ENCODE measurements at places on chromosomes 7 and 10.

GRCh38 chr7:157480371-157481050 is 143.7 kb downstream of the DNAJB6 start:
- DNase-seq, result no peak

DNA sequence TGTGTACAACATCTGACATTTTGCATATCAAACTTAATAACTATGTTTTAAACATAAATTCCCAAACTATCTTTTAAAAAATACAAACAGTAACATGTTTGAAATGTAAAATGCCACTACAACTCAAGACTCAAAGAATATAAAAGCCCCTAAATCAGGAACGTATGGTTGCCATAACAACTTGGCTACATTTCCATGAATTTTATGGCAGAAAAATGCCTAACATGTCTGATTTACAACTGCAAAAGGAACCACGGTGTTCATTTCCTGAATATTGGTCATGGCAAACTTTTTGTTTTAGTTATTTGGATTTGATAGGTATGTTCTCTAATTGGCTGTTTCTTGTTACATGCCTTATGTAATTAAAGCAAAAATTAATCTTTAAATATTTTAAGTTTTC is 2.0 kb downstream of the SOSTDC1 start:
- DNase-seq, result no peak

DNA sequence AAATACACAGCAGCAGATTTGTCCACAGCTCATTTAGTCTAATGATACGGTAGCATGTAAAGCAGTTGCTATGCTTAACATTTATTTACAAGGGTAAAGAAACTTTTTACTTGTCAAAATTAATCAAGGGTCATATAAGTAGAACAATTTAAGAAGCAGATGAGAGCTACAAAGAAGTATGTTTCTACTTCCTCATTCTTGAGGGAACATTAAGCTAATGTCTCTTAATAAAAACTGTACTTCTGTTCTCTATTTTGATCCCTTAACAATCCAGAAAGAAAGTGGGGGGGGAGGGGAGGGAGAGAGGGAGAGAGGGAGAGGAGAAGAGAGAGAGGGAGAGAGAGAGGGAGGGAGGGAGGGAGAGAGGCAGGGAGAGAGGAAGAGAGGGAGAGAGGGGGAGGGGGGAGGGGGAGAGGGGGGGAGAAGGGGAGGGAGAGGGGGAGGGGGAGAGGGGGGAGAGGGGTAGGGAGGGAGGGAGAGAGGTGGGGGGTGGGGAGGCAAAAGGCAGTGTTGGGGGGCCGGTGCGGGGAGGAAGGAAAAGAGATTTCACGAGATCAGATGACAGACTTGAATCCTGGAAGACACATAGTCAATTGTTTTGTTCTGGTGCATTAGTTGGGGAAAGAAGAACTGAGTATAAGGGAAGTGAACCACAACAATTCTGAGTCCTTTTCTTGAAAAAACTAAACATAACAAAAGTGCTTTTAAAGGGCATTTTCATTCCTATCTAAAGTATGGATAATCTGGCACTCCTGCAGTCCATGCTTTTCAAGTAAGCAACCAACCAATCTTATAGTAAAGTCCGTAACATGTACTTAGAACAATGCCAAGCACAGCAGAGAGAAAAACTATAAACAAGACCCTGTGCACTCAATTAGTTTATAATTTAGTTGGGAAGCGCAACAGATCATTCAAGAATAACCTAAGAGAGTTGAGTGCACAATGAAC is 128.0 kb downstream of the USP6NL start:
- DNase-seq, result no peak

- DNase-seq, result no peak
Measured at GRCh38 chr7:158016180-158017097, 571.2 kb downstream of the PTPRN2 start.

DNA sequence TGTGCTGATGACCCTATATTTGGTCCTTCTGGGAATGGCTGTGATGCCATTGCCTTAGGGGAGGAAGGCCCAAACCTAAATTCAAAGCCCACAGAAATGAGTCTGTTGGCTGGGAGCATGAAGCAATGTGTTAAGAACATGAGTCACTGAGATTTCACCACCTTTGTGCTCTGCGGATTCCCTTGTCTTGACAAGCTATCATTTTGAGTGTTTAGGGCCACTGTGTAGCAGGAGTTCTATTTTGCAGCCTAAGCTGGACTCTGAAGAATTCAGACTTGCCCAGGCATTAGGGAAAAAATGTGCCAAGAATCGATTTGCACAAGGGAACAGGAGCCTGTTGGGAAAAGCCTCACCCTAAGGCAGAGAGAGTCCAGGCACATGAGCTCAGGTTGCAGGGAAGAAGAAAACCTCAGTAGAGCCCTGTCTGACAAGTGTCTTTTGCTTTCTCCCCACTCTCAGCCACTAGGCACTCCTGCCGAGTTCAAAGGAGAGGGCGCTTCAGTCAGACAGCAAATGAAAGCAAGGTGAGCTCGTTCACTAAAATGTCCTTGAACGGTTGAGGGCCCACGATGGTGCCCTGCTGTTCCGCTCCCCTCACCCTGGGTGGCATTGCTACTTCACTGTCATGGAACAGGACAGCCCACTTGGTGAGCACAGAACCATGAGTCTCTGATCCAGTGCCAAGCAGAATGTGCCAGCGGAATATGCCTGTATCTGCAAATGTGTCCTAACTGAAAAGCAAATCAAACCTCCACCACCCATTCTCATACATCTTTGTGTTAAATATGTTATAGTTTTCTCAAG is 93.6 kb downstream of the PRLHR start:
- no peak for DNase-seq

DNA sequence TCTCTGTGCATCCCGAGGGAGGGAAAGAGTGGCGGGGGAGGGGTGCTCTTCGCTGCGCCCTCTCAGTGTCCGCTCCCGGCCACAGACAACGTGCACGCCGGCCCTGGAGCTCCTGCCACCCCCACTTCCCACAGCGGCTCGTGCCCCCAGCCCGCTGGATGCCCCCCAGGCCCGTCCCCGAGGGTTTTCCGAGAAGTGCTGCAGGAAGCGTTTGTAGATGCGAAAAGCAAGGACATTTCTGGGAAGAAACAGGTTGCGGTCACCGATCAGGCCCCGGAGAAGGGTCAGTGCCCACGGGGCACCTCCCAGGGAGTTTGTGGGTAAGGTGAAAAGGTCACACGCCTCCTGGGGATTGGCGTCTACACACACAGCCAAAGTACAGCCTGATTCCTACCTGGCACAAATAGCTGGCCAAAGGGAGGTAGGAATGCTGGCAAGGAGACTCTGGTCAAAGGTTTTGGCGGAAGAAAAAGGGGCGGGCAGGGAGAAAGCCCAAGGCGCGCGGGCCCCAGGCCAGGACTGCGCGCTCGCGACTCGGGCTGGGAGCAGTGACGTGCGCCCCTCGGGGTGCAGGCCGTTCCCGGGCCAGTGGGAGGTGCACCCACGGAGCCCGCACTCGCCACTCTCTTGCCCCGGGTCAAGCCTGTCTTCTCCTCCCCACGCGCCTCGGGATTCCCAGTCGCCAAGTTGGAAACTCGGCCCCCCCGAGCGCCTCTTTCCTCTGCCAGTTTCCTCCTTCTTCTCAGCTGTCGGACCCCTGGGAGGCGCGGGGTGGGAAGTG is 1.5 kb upstream of the NRP1 start:
- DNase-seq, result no peak

DNA sequence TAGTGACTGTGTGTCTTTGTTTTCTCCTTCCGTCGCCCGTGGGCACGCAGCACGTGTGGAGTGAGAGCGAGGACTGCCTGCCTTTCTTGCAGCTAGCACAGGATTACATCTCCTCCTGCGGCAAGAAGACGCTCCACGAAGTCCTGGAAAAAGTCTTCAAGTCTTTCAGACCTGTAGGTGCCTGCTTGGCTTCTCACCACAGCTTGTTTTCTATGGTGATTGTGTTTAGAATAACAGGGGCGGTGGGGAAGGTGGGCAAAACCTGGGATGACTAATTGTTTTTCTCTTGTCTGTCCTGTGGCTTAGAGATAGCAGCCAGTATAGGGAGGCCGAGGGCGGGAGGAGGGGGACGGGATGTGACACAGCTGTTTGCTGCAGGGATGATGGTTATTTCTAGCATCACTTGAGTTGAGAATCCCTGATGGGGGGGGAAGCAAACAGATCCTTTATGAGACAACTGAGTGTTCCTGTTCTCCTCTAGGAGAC is 11.4 kb downstream of the MTURN start:
- DNase-seq, result no peak

- DNase-seq, result no peak
Measured at GRCh38 chr10:43390759-43391158, 18.2 kb downstream of the HNRNPF start.

DNA sequence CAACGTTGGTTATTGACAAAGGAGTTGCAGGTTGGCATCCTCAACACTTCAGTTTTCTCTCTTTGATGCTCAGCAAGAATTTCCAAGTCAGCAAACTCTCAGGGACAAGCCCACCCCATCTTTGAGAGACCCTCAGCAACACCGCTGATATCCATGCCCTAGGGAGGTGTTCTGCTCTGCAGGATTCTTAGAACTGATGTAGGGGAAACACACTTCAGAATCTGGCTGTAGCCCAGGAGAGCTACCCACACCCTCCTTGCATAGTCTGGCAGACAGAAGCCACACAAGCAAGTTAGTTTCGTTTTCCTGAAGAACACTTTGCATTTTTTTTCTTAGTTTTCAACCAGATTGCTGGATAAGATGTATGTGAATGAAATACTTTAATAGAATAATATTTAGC is 822 bp downstream of the SAMD9L start:
- peak; percentile 8 for DNase-seq

DNA sequence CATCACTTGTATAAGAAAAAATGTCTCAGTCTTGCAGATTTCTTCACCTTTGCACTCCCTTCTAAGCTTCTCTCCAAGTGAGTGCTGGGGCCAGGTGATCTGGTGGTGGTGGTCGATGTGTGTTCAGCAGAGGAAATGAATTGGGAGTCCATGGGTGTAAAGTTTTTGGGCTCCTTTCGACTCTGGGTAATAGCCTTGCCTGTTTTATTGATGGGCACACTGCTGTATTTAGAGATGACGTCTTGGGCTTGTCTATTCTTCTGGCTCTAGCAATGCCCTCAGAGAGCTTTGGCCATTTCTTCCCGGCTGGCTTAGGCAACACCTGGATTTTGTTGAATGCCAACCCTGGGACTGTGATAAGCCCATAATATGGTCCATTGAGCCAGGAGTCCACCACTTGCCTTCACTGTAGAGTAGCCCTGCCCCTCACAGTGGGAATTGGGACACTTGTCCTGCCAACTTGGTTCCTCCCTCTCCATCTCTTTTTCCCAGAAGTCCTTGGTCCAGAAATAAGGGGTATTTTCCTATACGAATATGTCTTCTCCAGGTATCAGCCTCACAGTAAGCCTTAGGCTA is 11.7 kb downstream of the PNLIP start:
- no peak for DNase-seq

- DNase-seq, result no peak
Measured at GRCh38 chr10:101006593-101007098, 7.0 kb downstream of the LZTS2 start.

- no peak for DNase-seq
Measured at GRCh38 chr10:109931163-109931562, 7.9 kb upstream of the XPNPEP1 start.

- DNase-seq, result no peak
Measured at GRCh38 chr10:78905957-78906308, 162.8 kb upstream of the ZMIZ1 start.

DNA sequence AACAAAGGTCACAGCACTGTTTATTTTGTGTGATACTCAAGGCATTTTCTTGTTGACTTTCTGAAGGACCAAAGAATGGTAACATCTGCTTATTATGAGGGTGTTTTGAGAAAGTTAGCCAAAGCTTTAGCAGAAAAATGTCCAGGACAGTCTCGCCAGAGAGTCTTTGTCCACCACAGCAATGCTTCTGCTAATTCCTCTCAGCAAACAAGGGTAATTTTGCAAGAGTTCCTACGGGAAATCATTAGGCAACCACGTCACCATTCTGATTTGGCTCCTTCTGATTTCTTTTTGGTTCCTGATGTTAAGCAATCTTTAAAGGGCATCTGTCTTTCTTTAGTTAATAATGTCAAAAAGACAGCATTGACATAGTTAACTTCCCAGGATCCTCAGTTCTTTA is 639.3 kb upstream of the STEAP1 start:
- DNase-seq, result no peak

DNA sequence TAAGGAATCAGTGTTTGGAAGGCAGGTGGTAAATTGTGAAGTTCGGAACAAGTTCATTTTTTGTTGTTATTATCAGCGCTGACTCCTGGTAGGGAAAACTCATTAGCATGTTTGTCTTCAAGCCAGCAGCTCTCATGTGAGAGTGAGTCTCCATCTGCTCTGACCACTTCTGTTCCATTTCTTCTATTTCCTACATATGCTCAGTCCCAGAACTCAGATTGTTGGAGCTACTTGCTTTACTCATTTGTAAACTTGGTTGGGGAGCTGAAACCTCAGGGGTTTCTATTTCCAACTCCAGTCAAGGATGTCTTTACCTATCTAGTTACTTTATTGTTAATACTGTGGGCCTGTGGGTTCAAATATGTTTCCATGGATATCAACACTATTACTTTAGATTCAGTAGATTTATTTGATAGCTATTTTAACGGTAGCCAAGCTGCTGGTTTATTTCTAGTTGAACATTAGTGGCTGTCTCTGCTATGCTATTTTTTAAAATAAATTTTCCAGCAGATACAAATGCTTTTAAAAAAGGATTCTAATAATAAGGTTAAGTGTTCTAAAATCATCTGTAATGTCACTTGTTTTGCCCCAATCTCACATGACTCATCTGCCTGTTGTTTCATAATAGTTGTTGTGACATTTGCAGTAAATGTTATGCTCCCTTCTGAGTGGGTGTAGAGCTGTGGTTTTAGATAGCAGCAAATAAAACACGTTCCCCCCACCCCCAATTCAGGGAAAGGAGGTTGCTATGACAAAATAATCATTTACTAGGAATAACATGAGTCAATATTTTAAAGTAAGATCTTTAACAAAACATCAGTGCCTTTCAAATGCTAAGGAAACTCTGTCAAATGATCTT is 143.3 kb downstream of the HDAC9 start:
- peak; percentile 6 for DNase-seq

- no peak for DNase-seq
Measured at GRCh38 chr7:28005847-28006231, 174.8 kb downstream of the JAZF1 start.

DNA sequence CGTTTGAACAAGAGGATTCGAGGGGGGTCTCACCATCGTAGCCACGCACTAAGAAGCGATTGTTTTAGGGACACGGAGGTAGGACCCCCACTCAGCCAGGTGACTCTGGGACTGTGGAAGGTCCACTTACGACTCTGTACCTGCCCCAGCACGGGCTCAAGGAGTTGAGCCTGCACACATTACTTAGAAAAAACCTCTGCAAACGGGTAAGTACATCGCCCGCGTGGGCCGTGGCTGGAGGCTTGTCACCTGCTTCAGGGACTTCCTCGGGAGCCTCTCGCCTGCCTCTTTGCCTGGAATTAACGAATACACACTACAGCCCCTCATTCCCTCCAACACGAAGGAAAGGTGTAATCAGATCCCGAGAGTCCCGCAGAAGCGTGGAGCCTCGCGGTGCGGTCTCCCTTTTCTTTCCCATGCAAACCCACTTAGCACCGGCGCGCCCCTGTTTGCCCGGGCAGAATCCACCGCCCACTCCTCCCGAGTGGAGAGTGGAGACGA is 826 bp downstream of the PODXL start:
- no peak for DNase-seq

- no peak for DNase-seq
Measured at GRCh38 chr7:17320657-17321056, 22.2 kb downstream of the AHR start.

Data from stimulated activated CD4-positive, alpha-beta T cell treated with anti-CD3 and anti-CD28 coated beads, Interleukin-15, amount 100 ng/mL, for 48 hours (primary cell).